Muscle of arm (tissue), 14 donors: ENCODE measurements at places on chromosomes 2 and 18. TPM values are rescaled to one million over a fixed set of nuclear protein-coding genes. Genes with fewer than 3 reads are reported as not detected.

The CRYGA gene
- polyA plus RNA-seq = not detected

The LGALSL gene
- 26.2 TPM for polyA plus RNA-seq

The IL1F10 gene
- polyA plus RNA-seq = not detected

The ALKAL2 gene
- 0.57 TPM for polyA plus RNA-seq

The INHA gene
- not detected for polyA plus RNA-seq
